ENCODE measurements at places on chromosomes 16 and 17.

GRCh38 chr16:79215289-79215688 is 385.2 kb downstream of the MAF start:
- DNase-seq: no peak

DNA sequence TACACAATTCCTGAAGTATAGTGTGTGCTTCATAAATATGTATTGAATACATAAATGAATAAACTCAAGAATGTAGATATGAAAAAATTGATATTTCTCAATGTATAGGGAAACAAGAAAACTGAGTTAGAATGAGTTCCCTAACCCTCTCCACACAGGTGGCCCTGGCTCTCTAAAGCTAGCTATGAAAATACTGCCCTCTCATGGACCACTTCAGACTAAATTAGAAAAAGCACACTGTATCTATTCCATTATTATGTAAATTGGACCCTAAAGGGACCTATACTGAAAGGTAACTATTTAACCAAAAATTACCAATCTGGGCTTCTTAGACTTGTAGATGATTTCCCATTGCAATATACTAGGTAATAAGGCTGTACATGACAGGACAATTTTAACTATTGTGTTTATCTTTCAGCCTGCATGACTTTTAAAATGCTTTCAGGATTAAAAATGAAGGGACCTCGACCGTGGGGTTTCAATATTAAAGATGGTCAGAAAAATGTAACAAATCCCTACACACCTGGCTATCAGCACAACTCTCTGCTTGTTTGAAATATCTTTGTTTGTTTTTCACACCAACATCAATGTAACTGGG is 672.5 kb upstream of the KIF2B start:
- no peak for DNase-seq

- no peak for DNase-seq
Measured at GRCh38 chr17:40021451-40021971, 6.3 kb downstream of the CSF3 start.

DNA sequence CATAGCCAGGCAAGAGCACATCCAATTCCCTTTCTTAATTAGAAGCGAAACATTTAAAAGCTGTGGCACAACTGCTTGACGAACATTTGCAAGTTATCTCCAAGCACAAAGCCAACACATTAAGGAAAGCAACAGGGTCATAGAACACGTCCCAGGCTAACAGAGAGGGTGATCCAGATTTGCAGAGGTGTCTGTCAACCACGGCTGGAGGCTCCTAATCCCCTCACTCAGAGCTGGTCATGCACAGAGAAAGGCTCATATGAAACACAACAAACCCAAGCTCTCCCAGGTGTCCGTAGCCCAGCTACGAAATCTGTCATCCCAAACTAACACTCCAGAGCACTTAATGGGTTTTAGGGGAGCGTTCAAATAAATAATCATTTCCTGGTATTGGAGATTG is 276.1 kb downstream of the SLC39A11 start:
- DNase-seq: no peak

DNA sequence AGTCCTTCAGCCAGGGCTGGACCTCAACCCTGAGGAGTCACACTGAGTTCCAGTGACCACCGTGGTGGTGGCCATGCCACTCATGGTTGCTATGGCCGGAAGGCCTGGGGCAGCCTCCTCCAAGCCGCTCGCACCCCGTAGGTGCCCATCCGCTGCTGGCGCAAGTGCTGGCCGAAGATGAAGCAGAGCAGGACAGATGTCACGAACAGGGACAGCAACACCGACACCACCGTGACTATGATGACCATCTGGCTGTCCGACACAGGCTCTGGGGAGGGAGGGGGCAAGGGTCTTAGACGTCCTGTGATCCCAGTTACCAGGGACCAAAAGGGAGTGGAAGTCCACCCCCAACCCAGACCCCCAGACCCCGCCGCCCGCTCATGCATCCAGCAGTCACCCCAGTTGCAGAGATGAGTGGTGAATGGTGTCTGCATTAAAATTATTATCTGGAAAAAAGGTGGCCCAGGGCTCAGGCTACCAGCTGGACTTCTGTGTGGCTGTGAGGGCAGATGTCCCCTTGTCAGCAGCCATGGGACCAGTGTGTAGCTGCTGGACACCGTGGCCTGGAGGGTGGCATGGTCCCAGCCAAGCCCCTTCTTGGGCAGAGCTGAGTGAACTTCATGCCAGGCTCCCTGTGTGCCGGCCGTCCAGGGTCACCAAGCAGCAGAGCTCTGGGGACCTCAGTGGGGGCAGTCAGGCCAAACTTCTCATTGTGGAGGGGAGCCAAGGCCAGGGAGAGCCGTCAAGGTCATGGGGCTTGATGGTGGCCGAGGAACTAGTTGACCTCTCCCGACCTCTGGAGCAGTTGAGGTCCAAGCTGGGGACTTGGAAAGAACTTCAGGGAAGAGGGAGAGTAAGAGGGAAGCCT is 4.7 kb downstream of the PRR29 start:
- DNase-seq: no peak

DNA sequence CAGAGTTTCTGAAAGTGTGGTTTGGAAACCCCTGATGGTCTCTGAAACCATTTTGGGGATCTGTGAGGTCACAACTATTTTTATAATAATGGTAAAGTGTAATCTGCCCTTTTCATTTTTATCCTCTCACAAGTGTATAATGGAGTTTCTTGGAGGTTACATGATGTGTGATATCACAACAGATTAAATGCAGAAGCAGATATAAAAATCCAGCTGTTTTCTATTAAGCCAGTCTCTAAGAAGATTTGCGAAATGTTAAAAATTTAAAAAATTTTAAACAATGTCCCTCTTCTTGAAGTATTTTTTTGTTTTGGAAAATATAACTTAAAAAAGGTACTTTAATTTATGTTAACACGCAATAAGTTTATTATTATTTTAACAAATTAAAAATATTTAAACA is 48.7 kb downstream of the RPGRIP1L start:
- DNase-seq: no peak

DNA sequence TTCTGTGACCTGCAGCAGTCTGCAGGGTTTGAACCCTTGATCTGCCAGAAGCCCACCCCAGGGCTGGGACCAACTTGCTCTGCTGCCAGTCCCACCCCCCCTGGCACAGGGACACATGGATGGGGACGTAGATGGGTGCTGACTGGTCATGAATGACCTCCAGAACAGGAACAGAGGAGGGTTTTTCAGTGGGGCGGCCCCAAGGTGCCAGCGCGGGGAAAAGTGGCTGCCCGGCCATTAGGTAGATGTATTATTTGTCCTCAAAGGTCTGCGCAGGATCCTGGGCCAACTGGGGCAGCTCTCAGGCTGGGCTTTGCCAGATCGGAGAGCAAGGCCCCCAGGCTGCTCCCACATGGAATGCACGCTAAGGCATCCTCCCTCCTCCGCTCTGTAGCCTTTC is 265.2 kb upstream of the TNRC6C start:
- no peak for DNase-seq

GRCh38 chr16:16147316-16147999 is 75.8 kb downstream of the ABCC6 start:
- DNase-seq: no peak

DNA sequence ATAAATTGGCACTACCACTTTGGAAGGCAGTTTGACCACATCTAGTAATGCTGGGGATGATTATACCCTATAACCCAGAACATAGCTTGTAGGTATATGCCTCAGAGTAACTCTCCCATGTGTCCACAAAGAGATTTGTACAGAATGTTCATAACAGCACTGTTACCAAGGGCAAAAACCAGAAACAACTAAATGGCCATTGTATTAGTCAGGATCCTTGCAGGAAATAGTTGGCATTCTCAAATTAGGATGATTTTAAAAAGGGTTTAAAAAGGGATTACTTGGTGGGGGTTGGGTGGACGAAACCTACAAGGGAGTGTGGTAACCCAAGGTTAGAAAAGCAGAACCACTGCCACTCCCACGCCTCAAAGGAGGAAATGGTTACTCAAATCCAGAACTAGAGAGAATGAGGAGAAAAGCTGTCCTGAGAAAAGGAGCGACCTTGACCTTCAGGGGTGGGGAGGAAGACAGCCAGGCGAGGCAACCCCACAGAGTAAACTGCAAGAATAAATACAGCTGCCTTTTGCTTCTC is 2.1 kb downstream of the CPPED1 start:
- DNase-seq: no peak

DNA sequence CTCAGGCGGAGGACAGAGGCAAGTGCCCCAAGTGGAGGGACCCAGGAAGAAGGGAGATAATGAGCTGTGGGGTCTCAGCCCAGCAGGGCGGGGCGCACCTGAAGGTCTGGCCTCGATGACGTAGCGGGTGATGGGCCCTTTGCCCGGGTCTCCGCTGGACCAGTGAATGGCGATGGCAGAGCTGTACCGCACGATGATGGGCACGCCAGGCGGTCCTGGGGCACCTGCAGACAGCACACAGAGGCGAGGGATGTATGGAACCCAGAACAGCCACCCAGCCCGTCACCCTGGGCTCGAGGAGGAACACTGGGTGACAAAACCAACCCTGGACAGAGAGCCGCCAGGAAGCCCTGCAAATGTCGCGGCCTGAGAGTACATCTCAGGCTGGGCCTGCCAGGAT is 46.2 kb upstream of the CDC42EP4 start:
- DNase-seq: no peak

DNA sequence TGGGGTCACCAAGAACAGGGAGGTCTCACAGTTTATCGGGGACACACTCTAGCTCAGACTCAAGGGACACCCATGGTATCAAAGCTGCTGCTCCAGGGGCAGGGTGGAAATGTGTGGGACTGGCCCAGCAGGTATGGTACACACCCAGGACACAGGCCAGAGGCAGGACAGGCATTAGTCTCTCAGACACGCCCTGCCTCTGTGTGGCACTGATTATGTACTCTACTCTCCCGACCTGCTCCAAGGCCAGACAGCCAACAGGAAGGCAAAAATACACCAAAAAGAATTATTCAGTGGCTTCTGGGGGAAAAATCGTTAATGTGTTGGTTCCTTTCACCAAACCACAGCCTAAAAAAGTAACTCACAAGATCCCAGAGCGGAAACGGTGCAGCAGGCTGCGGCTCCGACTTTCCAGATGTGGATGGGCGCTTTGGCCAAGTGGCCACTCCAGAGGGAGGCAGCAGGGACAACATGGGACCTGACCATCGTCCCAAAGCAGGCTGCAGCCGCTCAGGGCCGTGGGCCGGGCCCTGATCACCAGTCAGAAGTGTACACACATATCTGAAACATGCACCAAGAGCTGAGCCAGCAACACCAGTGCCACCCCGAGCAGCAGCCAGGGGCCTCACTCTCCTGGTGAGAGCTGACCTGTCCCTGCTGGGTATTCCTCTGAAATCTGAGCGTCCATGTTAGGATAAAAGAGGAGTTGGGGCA is 1.0 kb upstream of the SIRT7 start:
- no peak for DNase-seq
